ENCODE measurements at places on chromosomes 6 and 20.

- no peak for DNase-seq
Observed at GRCh38 chr20:47981222-47981621, 195.9 kb upstream of the SULF2 start.

GRCh38 chr20:1418350-1418749 lies 25.5 kb upstream of the FKBP1A start:
- no peak for DNase-seq

- DNase-seq = peak; percentile 65
Observed at GRCh38 chr6:30325150-30325872, 1.4 kb upstream of the TRIM39 start.

DNA sequence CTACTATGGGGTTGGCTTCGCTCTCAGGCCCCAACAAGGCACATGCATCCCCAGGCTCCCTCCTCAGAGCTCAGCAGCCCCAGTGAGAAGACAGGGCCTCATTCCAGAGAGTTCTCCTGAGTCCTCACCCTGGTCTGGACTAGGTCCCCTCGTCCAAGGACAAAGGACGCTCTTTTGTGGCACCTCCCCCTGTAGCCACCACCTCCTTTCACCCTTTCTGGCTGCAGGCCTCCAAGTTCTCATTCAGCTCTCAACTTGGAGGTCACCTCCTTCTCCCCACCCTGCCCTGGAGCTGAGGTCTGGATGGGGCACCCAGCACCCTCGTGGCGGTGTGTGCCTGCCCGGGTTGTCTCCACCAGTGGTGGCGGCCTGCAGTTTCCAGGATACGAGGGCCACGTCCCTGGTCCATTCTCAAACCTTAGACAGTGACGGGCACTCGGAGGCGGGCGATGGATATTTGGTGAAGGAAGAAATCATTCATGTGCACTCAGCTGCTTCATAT lies 2.5 kb downstream of the UNC93A start:
- no peak for DNase-seq

- no peak for DNase-seq
Observed at GRCh38 chr6:80263585-80263984, 157.1 kb downstream of the BCKDHB start.

- DNase-seq = no peak
Observed at GRCh38 chr6:17908831-17909230, 78.6 kb downstream of the KIF13A start.

DNA sequence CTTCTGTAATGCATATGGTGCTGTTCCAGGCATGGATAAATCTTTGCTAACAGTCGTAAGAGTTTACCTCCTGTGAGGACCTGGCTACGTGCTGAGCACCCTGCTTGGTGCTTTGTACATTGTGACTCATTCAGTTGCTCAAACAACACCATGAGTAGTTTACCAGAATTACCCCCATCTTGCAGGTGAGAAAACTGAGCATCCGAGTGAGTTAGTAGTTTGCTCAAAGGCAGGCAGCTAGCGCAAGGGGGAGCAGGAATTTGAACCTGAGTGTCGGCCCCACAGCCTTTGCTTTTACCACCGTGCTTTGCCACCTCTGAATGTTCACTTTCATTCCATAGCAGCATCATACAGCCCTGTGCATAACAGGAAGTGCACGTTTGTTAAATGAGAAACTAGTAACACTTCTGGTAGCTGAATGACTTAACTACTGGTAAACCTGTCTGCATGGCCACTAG lies 121.9 kb downstream of the MTHFD1L start:
- peak; percentile 24 for DNase-seq

DNA sequence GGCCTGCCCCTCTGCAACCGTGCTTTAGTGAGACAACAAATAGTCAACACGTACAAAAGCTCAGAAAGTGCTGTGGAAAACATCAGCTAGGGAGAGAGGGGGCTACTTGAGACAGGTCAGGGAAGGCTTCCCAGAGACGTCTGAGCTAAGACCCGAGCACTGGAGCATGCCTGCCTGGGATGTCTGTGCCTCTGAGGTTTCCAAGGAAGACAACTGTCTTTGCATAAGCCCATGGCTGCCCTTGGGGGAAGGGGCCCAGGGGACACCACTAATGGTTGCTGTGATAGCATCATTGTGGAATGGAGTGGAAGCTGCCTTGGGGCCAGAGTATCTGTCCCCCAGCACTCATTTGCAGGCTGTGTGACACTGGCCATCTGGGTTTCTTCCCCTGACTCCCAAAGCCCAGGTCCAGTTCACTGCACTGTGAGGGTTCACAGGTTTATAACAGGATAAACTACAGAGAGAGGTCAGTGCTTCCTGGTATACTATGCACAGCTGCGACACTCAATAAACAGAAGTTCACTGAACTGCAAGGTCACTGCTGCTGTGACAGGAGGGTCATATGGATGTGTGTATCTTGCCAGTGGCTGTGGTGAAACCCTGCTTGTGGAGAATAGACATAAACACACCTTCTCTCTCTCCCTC lies 1.5 kb upstream of the ARFGEF2 start:
- no peak for DNase-seq

GRCh38 chr6:47407300-47408281 lies 70.0 kb upstream of the CD2AP start:
- no peak for DNase-seq

- peak; percentile 86 for DNase-seq
Observed at GRCh38 chr6:137811121-137811915, 55.7 kb upstream of the TNFAIP3 start.

DNA sequence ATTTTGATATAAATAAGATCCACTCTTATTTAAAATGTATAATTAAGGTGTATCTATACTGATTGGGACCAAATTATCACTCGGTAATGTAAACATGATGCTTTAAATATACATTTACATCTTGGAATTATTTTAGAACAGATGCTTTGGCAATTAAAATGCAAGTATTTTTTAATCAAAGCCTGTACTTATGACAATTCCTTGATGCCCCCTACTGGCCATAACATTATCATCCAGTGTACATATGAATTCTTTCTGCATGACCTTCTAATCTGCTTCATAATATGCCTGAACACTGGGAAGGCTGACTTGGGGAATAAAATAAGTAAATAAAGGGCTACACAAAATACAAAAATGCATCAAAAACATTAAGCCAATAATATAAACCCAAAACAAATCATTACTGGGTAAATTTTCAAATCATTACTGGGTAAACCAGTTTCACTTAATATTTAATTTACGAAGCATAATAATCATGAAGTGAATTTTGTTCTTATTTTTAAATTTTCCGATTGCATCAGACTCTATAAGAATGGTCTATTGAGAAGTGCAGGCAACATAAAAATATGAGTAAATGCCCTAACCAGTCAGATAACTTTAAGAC lies 65.1 kb downstream of the CGA start:
- DNase-seq = no peak

DNA sequence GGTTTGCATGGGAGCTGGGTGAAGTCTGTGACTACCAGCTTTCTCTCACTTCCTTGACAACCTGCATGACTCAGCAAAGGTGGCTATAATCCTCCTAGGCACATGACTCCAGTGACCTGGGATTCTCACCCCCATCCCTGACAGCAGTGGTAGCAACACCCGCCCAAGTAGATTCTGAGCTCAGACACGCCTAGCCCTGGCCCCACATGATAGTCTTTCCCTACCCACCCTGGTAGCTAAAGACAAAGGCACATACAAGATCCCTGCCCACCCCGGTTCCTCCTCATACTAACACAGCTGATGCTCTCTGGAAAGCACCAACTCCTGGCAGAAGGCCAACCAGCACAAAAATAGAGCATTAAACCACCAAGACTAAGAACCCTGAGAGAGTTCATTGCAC lies 25.9 kb upstream of the CRISP1 start:
- DNase-seq = no peak

DNA sequence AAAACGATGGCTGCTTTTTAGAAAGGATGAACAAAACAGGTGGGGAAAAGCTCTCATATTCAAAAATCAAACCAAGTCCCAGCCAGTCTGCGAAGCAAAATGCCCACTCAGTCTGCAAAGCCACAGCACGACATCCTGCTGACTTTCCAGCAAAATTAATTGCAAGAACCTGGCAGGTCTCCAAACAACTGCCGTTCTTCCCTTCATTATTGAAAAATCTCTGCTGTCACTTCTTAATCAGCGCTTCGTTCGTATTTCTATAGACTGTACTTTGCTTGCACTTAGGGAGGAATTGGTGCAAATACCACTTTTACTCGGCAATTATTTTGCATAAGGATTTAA lies 222.4 kb downstream of the CBLN4 start:
- no peak for DNase-seq

- no peak for DNase-seq
Observed at GRCh38 chr20:10779911-10780310, 106.1 kb upstream of the JAG1 start.

DNA sequence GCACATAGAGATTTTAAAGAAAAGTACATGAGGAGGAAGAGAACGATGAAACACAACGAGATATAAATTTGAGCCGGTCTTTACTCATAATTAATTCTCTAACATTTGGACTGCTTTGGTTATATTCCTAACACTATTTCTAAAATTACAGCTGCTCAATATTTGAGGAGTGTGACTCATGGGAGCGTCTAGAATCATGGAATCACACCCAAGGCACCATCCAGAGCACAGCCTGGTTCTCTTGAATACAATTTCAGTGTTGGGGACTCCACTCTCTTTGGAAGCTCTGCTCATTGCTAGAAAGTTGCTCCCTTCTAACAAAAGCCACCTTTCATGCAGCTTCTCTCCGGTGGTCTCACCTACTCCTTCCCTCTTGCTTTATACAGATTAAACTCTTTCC lies 64.4 kb downstream of the LY86 start:
- DNase-seq = no peak

DNA sequence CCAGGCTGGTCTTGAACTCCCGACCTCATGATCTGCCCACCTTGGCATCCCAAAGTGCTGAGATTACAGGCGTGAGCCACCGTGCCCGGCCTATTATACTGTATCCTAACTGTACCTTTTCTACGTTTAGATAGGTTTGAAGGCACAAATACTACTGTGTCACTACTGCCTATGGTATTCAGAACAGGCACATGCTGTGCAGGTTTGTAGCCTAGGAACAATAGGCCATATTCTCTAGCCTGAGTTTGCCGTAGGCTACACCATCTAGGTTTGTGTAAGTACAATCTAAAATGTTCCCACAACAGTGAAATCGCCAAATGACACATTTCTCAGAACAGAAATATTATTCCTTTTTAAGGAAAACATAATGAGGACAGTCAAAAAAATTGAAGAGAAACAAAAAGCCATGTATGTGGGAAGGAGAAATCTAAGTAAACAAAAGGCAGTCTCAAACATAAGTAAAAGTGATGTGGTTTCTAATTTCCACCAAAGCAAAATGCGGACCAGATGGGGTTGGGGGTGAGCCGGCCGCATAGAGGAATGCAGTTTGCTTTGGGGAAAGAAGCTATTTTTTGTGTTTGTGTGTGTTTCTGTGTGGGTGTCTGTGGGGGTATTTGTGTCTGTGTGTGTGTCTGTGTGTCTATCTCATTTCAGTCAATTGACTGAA lies 192.6 kb upstream of the SALL4 start:
- no peak for DNase-seq

GRCh38 chr6:25065666-25066065 lies 129.9 kb upstream of the RIPOR2 start:
- no peak for DNase-seq

GRCh38 chr6:121492536-121492935 lies 57.1 kb downstream of the GJA1 start:
- DNase-seq = no peak

DNA sequence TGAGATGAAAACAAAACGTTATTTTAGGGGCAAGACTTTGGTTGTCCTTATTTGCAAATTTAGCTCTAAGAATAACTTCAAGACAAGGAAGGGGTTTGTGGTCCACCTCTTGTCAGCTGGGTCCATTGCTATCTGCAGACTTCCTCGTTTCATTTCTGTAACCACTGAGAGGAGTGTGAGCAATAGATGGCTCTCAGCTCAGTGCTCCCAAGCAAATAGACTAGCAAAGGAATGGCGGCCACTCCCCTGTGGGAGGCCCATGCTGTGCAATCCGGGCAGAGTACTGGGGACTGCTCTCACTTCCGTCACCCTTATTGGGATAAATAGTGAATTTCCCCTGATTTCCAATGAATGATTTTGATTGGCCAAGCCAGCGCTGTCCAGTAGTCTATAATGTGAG lies 176.6 kb downstream of the ZDHHC14 start:
- DNase-seq = no peak

DNA sequence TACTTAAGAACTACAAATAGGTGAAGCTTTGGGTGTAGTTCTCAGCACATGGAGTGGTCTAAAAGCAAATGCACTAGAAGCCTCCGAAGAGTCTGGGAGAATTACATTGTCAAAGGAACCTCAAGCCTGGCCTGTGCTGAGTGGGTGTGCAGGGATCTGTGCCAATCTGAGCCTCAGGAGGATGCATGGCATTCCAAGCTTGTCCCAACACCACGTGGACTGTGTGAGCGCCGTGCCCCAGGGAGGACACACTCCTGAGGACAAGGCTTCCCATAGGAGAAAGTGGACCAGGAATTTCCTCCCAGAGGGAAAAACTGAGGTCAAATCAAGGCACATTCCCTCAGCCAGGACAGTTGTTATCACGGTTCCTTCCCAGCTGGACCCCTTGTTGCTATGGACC lies 185.8 kb downstream of the QKI start:
- no peak for DNase-seq

GRCh38 chr6:149129371-149130077 lies 188.0 kb upstream of the TAB2 start:
- DNase-seq = no peak

- DNase-seq = peak; percentile 42
Observed at GRCh38 chr6:26554697-26555504, 16.7 kb downstream of the HMGN4 start.

- no peak for DNase-seq
Observed at GRCh38 chr6:71246596-71246995, 42.0 kb upstream of the OGFRL1 start.

GRCh38 chr20:21505810-21506530 lies 7.9 kb downstream of the NKX2-2 start:
- peak; percentile 37 for DNase-seq

GRCh38 chr6:36061236-36061635 lies 33.6 kb downstream of the MAPK14 start:
- no peak for DNase-seq

GRCh38 chr6:130216620-130217019 lies 6.1 kb downstream of the SAMD3 start:
- no peak for DNase-seq

DNA sequence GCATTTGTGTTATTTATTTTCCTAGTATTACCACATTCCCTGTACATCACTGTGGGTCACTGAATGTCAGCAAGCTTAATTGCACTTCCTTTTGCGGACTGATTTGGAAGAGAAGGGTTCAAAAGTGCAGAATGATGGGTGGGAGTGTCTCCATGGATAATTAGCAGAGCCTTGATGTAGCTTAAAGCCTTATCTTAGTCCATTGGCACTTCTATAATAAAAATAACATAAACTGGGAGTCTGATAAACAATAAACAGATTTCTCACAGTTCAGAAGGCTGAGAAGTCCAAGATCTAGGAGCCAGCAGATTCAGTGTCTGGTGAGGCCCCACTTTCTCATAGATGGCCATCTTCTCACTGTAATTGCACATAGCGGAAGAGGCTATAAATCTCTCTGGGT lies 501.1 kb upstream of the POU3F2 start:
- no peak for DNase-seq

DNA sequence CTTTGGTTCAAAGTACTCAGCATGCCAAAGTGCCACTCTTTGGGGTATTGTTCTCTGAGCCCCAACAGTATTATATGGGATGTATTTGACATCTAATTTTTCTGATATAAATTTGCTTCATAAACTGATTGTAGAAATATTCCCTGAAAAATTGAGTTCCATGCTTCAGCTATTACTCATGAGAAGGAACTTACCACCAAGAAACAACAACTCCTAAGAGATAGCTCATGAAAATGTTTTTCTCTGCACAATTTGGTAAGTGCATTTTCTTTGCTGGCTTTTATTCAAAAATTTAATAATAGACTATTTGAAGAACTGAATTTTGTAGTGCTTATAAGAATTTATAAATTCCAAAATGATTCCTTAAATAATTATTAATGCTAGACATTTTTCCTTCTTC lies 12.8 kb upstream of the TPD52L1 start:
- DNase-seq = no peak
